WERI-Rb-1 (cell line): ENCODE measurements at places on chromosomes 11 and 22.

DNA sequence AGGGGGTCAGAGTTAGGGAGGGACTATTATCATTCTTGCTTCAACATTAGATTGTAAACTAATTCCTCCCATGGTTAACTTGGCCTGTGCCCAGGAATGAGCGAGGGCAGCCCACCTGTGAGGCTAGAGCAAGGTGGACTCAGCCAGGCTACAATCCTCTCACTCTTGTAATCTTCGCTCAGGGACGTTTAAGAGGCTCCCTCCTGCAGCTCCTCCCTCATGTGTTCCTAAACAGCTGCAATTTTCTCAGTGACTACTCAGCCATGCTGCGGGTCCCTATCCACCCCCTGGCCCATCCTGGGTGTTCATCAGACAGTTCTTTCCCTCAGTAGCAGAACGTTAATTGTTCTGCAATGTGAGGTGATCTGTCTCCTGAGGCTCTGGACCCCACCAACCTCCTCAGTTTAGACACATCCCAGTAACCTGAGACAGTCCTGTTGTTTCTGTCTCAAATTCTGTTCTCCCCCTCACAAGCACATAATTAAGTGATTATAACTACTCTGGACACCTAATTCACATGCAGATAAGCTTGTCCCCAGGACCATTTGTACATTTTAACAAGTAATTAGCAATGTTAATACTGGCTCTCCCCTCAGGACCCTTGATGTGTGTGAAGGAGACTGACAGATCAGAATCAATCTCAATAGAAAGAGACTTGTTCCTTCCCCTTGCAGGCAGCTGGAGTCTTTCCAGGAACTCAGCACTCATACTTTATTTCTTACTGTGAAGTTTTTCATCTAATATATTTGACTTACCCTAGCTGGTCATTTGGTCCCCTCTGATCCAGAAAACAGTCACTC is 337.2 kb upstream of the B3GAT1 start:
- no peak for DNase-seq

DNA sequence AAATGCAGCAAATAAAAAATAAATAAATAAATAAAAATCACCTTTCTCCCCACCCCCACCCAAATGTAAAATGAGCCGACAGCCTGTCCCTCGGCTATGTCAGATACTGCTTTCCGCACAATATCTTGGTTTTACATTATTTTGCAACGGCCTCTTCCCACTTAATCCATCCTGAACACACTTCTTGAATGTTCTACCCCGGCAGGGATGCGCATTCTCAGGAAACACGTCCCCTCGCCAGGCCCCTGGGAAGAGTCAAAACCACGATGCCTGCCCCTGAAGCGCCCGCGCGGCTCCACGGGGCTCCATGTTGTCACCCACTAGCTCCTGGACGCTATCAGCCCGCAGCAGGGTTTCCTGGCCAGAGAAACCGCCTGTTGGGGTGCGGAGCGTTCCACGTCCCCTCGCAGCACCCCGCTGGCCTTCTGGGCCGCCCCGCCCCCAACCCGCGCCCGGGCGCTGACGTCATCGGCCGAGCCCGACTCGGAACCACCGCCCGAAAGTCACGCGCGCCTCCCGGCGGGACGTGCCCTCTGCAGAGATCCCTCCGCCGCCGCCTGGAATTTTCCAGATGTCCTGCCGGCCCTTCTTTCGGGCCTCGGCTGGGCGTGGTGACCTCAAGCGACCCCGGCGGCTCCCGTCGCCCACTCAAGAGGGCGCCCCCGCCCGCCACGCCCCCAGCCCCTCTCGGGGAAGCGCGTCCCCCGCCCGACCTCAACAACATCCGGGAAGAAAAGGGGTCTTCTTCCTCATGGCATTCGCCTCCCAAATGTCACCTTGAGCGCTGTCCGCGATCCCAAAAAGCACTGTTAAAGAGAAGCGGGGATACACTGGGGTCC is 585 bp upstream of the NEAT1 start:
- DNase-seq: peak; percentile 3

DNA sequence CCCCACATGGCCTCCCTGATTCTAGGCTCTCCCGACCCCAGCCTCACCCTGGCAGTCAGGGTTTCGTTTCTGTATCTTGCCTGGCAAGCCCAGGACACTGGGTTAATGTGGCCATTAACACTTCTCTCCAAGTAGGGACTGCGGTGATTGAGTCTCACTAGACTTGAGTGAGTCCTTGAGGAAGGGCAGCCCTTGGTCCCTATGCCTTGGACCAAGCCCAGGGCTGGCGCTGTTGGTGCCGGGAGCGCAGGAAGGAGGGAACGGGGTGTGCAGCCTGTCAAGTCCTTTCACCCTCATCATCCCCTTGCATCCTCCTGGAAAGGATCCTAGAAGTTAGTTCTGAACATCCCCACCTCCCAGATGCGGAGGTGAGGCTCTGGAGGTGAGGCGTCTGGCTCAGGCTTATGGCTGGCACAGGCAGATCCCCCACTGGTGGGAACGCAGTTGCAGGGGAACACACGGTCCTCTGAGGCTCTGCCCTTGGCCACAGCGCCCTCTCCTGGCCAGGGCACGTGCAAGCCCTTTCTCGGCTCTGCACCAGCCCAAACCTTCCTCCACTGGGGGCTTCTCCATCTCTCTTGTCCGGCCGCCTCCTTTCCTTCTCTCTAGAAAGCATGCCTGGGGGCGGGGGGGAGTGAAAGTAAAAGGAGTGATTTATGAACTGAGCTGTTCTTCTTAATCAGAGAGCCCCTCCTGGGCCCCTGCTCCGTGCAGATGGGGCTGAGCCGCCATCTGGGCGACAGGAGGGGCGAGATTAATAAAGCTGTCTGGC is 56.7 kb downstream of the TP53I11 start:
- peak; percentile 99 for DNase-seq

DNA sequence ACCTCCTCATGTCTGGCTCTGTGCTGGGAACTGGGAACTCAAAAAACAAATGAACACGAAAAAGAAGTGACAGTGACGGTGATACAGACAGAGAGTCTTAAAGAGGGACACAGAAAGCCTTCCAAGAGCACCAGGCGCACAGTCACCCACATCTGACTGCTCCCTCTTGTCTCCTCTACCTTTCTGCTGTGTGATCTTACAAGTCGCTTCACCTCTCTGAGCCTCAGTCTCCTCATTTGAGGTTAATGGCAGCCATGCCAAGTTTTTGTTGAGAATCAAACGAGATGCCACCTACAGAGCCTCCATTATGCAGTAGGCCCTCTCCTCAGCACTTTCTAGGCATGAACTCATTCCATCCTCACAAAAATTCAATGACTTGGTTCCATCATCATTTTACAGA is 3.7 kb downstream of the LRRC32 start:
- DNase-seq: no peak

GRCh38 chr11:83140691-83141455 is 16.1 kb upstream of the PCF11 start:
- no peak for DNase-seq

GRCh38 chr11:26194881-26195280 is 137.0 kb upstream of the ANO3 start:
- DNase-seq: no peak

- no peak for DNase-seq
Measured at GRCh38 chr11:116853461-116854073, 16.1 kb upstream of the APOA1 start.

DNA sequence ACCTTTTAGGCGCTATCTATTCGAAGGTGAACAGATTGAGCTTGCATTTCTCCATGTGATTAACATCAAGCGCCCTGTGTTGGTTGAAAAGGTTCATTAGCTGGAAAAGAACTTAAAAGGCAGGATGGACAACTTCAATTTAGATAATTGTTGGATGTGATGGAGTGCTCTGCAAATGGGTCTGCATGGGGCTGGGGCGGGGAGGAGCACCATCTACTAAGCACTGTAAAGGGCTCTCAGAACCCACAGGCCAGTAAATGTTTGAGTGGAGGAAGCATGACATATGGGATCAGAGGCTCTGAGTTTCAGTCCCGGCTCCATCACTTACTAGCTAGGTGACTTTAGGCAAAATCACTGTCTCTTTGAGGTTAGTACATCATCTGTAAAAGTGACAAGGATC is 28.2 kb downstream of the ARL14EP start:
- DNase-seq: peak; percentile 66

GRCh38 chr11:65305501-65306268 is 9.0 kb upstream of the CDC42EP2 start:
- no peak for DNase-seq

- no peak for DNase-seq
Measured at GRCh38 chr22:19383292-19383691, 48.2 kb downstream of the HIRA start.

- DNase-seq: no peak
Measured at GRCh38 chr11:6319704-6320410, 444 bp downstream of the CAVIN3 start.

GRCh38 chr11:104529213-104529612 is 365.3 kb upstream of the PDGFD start:
- DNase-seq: no peak

DNA sequence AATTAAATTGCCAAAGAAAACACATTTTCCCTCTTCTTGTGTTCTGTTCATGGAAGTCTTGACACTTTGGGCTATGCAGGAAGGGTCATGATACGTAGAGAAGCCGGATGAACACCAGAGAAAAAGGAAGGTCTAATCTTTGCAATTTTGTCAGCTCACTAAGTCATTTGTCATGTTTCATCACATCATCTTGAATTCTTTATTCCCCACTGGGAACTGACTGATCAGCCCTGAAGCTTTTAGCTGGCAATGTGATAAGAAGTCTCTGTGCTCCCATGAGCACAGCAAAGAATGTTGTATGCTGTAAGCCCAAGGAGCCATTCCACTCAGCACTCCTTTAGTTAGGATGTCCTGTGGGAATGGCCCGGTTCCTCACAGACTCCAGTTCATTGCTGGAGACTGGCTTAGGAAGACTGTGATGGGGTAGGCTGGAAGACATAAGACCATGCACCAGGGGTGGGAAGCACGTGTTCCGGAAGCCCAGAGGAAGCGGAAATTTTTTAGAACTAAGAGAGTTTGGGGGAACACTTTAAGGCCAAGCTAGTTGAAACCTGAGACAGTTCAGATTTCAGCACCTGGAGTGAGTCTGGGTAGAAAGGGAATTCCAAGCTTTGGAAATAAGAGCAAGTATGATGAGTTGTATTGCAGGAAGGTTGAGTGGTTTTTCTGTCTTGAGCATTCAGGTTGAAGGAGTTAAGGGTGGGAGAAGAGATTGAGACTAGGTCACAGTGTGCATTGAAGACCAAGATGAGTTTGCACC is 306.7 kb upstream of the MTNR1B start:
- no peak for DNase-seq
